Activated T-cell treated with anti-CD3 and anti-CD28 coated beads, Interleukin-2, amount 50 U/mL, for 48 hours (primary cell): ENCODE measurements at places on chromosomes 12 and 14.

GRCh38 chr14:105204206-105204930 lies 23.3 kb upstream of the NUDT14 start:
- no peak for DNase-seq

- DNase-seq: no peak
These were observed 507 bp downstream of the SPTSSA start for GRCh38 chr14:34461334-34462131.

DNA sequence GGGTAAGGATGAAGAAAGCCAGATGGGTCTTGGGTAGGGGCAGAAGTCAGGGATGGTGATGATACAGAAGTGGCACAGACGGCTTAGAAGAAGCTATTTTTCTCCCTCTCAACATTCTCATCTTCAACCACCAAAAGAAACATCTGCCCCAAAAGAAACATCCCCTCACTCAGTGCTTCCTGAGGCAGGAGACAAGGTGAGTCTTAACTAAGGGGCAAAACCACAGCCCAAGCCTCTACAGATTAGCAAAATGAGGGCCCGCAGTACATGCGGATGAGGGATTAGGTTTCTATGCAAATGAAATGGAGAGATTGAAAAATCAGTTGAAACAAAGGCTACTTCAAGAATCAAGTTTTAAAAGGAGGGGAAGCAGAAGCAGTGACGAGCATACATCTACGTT lies 241.3 kb upstream of the CCDC196 start:
- DNase-seq: no peak

DNA sequence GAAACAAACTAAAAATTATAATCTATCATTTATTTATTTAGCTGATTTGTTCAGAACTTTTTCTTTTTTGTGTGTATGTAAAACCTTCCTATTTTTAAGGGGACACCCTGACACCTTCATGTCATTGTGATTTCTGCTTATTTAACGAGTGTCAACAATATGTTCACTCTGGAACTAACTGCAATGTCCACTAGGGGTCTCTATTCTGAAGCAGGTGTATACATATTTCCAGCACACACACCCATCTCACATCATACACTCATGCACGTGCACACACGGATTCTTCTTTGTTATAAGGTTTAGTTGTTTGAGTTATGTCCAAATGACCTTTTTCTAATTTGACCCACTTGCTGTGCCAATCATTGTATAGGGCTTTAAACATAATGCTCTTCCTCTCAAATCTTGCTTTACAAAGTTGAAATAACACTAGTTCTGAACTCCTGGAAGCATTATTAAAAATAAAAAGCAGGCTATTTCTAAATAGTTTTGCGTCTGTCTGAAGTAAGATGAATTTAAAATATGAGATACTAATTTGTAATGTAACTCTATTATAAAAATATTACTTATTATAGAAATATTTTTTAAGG lies 15.5 kb downstream of the E2F7 start:
- DNase-seq: no peak

DNA sequence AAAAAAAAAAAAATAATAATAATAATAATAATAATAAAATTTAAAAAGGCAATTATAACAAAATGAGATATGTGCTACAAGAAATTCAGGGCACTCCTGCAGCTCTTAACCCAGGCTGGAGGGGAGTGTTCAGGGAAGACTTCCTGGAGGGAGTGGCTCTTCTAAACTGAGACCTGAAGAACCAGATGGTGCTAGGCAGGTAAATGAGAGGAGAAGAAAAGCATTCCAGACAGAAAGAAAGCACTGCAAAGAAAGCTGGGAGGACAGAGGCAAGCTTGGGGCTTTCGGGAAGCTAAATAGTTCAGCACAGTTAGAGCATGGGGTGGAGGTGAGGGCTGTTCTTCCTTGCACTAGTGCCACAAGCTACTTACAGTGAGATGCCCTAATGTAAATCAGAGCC lies 9.9 kb upstream of the SRSF9 start:
- no peak for DNase-seq

DNA sequence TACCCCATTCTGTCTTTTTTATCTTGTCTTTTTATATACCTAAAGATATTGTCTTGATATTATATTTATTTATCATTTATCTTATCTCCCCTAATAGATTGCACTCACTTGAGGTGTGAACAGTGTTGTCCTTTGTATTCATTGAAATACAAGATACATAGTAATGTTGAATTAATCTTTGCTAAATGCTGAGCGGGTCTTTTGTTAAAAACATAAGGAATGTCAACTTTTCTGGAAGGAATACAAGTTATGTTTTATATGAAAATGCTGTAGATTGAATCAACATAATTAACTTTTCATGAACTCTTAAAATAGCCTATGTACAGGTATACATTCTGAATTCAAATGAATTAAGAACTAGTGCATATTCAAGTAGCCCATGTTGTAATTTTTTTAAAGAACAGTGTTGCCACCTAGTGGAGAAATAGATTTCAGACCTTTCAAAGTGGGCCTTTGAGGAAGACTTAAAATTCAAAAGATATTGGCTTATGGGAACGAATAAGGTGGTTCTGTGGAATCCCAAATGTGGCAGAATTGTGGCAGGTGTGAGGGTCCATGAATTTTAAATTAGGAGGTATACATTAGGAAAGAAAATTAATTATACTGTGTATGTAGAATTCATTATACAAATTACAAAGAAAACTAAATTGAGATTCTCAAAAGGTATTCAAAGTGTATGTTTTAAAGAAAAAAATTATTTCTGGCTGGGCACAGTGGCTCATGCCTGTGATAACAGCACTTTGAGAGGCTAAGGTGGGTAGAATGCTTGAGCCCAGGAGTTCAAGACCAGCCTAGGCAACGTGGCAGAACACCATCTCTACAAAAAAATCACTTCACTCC lies 19.1 kb downstream of the BBOF1 start:
- no peak for DNase-seq

GRCh38 chr12:121766290-121767039 lies 27.0 kb downstream of the RHOF start:
- DNase-seq: no peak

GRCh38 chr14:88871429-88871828 lies 47.0 kb downstream of the TTC8 start:
- no peak for DNase-seq

GRCh38 chr14:64421166-64421565 lies 33.0 kb downstream of the MTHFD1 start:
- DNase-seq: no peak

- no peak for DNase-seq
These were observed 92.0 kb upstream of the AMN1 start for GRCh38 chr12:31820832-31821231.

DNA sequence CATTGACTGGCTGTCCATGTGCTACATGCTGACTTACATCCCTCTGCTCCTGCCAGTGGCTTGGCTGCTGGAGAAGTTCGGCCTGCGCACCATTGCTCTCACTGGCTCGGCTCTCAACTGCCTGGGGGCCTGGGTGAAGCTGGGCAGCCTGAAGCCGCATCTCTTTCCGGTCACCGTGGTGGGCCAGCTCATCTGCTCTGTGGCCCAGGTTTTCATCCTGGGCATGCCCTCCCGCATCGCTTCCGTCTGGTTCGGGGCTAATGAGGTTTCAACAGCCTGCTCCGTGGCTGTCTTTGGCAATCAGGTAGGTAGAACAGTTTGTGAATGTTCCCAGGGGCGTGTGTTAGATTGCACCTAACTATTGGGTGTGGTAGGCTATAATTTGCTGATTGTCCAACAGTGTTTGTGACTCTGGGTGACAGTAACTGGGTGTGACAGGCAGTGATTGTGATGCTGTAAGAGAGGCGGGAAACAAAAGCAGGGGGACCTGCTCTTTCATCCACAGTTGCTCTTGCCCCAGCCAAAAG lies 981 bp downstream of the FLVCR2 start:
- no peak for DNase-seq

DNA sequence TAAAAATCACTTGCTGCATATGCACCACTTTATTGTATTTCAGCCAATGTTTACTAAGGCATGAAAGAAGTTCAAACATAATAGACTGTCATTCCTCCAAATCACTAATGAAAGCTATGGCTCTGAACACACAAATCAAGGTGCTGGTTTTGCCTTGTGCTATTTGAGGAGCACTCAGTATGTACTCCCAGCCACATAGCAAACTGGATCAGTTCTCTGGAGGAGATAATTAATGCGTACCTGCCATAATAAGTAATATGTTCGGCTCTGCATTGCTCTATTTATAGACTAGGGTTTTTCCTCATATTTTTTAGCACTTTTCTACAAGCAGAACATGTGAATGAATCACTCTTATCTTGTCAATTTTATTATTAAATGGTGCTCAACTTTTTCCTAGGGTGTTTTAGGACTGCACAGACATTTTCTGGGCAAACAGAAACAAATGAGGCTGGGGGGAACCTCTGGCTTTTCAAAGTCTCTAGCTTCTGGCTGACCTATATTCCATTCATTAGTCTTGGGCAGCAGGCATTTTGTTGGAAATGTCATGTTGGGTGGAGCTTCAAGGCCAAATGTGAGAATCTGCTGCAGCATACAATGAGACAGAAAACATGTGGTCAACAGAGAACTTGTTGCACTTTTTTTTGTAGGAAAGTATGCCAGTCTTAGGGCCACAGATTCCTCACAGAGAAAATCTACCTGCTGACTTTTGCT lies 88.4 kb downstream of the GRIP1 start:
- no peak for DNase-seq
